ENCODE measurements at places on chromosomes 1 and 21.

GRCh38 chr1:204130178-204130577, 21.7 kb downstream of the ETNK2 start:
- no peak for DNase-seq

DNA sequence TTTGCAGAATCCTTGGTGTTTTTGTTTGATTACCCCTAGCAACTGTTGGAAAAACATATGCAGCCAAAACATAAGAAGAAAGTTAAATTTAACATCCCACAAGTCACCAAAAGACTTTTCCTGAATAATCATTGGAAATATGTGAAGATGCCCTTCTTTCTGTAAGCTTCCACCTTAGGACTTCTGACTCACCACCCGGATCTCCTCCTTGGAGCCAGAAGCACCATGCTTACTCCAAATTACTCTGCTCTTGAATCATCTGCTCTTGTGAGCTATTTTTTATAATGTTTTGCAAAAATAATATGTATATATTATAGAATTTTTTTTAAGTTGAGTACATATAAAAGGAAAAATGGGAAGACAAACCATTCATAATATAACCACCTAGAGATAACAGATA, 391.7 kb downstream of the KCTD3 start:
- no peak for DNase-seq

DNA sequence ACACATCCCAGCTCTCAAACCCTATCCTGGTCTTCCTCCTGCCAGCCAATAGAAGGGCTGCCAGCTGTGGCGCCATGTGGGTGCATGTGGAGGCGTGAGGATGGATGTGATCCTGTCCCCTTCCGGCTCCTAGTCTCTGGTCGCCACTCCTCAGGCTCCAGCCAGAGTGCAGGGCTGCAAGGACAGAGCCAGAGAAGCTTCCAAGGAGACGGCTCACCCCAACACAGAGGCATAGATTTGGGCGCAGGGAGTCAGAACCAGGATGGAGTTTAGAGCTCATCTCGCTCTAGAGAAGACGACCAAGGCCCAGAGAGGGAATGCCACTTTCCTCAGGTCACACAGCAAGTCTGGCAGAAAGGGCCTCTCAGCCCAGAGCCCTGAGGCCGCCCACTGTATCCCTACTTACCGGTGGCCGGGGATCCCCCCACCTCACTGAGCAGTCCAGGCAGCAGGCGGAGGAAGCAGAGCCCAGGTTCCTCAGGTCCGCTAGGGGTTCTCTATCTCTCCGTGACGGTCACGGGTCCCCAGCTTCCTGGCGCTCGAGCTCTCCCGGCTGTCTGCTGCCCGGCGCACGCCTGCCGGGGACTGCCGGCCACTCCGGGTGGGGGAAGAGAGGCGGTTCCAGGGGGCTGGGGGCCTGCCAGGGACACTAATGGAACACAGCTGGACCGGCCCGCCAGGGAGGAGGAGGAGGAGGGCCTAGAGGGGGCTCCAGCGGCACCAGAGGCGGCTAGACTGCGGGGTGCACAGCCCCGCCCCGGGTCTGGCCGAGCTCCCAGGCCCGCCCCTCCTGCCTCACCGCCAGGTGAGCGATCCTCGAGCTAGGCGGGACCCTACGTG, at the start of gene COL16A1:
Gene COL16A1 (minus strand): TSS at position 587 of the 840 bp plus-strand sequence. CDS start 1,824 bp downstream, outside the sequence.
- no peak for DNase-seq

DNA sequence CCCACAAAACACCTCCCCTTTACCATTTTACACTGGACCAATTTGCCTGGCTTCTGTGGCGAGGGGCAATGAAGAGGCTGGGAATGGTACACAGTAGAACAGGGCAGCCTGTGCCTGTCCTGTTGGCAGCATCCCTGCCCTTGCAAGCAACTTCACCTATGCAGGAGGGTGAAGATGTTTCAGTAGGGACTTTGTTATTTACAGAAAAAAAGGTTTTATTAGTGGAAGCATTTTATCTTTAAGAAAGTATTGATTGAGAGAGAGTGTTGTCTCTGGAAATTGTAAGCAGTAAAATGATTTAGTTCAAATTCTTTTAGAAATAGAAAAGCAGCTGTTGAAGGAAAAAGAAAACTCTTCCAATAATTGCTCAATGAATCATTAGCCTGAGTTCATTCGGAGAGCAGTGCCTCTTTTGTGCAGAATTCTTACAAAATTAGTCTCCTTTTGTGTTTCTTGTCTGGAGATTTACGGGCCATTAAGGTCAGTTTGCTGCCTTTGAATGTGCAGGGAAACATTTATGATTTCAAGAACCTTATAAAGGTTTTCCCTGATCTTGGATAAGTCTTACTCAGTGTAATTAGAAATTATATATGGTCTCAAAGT, 49.1 kb downstream of the HHAT start:
- no peak for DNase-seq

DNA sequence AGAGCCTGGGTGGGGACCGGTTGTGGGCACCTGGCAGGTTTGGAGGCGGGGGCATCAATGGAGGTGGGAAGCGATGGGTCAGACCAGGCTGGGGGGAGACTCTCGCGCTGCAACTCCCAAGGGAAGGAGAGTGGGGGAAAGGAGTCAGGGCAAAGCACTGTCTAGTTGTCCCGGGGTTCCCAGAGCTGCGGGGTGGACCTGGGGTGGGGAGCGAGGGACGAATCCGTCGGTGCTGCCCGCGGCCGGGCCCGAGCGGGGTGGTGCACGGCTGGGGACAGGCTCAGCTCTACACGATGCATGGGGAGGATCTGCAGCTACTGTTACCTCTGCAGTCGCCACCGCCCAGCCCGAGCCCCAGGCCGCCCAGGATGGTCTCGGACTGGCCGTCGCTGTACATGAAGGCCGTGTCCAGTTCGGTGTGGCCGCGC, 427 bp downstream of the AKR7A2 start:
- no peak for DNase-seq

GRCh38 chr1:24986372-24986965, 56.4 kb upstream of the RUNX3 start:
- no peak for DNase-seq

DNA sequence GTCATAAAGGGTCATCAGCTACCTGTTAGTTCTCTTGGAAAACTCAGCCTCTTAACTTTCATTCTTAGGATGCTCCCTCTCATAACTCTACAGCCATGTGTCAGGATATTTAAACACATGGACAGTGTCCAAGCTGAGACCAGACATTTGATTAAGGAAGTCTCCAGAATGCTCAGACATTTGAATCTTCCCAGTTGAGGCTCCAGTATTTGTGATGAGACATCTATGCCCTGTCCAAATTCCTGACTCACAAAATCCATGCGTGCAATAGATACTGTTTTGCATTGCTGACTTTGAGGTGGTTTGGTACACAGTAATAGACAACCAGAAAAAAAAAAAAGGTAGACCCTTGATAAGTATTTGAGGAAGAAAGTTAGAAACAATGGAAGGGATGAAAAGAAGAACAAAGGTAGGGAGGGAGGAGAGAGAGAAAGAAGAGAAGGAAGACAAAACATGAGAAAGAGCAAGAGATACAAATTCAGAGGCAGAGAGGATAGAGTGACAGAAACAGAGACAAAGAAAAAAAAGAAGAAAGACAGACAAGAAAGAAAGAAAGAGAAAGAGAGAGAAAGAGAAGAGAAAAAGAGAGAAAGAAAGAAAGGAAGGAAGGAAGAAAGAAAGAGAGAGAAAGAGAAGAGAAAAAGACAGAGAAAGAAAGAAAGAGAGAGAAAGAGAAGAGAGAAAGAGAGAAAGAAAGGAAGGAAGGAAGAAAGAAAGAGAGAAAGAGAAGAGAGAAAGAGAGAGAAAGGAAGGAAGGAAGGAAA, 275.5 kb upstream of the PRMT6 start:
- peak; percentile 14 for DNase-seq

DNA sequence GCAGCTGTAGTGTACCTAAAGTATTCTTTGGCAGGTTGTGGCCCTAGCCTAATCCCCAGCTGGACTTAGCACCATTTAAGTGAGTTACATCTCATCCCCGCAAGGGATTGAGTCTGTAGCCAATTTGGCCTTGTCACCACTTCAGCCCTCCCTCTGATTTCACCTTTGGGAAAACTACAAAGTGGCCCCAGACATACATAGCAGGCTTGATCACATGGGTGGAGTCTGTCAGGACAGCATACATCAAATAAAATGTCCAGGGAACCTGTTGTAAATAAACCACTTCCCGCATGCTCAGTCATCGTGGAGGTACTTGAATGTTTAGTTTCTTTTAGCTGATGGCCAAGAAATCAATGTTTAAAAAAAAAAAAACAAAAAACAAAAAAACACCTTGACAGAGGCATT, 142.5 kb downstream of the DHRS3 start:
- no peak for DNase-seq

- DNase-seq: no peak
Measured at GRCh38 chr1:63888984-63889383, 115.2 kb downstream of the ROR1 start.

GRCh38 chr1:116538544-116538943, 32.3 kb downstream of the CD58 start:
- DNase-seq: no peak

DNA sequence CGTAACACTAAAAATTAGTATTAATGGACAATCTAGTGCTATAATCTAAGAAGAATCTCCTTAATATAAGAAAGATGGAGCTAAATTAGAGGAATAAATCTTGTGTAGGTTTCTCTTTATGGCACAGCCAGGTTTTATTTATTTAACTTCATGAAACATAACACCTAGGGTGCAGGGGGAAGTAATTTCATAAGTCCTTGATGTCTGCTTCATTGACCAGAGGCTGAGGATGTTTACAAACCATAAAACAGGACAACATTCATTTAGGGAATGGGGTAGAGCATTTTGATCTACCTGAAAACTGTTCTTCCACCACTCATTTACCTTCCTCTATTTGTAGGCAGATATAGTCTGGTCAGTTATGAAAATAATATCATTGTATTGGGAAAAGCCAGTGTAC, 95.5 kb downstream of the NGF start:
- DNase-seq: no peak

DNA sequence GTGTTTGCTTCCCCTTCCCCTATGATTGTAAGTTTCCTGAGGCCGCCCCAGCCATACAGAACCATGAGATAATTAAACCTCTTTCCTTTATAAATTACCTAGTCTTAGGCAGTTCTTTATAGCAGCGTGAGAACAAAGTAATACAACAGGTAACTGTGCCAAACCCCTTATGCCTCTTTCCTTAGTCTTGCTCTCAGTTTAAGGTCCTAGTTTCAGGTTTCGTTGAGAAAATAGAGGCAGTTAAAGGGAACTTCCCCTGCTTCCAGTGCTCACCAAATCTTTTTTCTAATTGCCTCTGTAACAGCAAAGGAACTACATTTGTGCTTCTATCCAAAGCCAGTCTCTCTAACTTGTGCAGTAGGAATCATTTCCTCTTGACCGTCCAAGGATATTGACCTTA, 164.8 kb downstream of the PATJ start:
- no peak for DNase-seq

DNA sequence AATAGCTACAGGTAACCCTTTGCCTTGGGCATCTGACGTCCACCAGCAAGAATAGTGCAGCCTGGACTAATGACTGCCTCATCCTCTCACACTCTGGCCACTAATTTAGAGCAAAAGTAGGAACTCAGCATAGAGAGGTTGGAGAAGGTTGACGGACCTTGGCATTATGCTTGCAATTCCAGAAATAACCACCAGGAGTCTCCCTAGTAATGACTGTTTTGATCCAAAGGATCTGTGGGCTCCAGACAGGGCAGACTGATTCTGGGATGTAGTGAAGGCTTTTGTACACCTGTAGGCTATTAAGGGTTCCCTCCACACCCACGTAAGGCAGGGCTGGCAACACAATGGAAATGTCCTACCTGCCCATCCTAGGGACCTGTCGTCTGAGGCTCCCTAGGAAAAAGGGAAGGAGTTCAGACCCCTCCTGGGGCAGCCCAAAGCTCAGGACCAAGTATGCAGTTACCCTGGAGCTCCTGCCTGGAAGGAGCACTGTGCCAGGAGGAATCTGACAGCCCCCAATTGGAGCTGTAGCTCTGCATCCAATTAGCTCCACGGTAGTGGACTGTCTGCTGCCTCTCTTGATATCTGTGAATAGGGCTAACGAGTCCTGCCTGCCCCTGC, 91.0 kb upstream of the TMEM51 start:
- no peak for DNase-seq

DNA sequence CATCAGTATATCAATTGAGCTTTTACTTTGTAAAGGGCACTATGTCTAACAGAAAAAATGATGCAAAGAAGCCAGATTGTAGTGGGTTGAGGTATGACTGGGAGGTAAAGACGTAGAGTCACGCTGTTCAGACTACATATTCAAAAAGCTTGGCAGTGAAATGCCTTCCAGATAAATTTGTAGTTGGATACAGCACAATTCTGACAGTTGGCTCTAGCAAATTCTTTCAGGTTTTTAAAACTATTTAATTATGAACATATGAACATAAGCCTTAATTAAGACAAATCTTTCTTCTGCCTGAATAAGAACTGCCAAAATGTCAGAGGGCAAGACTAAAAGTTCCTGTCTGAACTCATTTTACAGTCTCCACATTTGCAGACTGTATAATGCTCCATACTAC, 118.8 kb downstream of the DPYD start:
- DNase-seq: no peak

- DNase-seq: no peak
Measured at GRCh38 chr1:7805460-7805859, 21.4 kb downstream of the PER3 start.

DNA sequence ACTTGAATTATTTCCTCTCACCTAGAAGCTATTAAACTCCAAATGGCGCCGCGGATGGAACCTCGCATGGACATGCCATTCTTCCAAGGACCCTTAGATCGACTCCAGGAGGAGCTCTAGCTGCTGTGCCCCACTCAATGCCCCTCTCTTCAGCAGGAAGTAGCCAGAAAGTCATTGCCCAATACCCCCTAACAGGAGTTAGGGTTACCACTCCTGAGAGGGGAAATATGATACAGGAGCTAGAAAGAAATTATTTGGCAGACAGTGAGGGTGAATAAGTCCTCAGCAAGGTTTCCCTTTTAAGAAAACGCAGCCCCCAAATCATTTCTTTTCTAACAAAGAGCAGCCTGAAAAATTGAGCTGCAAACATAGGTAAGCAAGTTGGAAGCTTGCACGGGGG, 28.6 kb downstream of the TFB2M start:
- DNase-seq: no peak

GRCh38 chr1:2168535-2168934, 26.0 kb downstream of the FAAP20 start:
- no peak for DNase-seq

GRCh38 chr1:233025157-233025556, 74.7 kb downstream of the NTPCR start:
- DNase-seq: no peak

Measured in AG09309 (cell line).